C1 segment of cervical spinal cord (tissue), 14 donors: ENCODE measurements at places on chromosomes 5 and 9.

- DNase-seq, result no peak
These were observed 54.1 kb downstream of the PRRC1 start for GRCh38 chr5:127571314-127572131.

- no peak for DNase-seq
These were observed 106.8 kb upstream of the FBN2 start for GRCh38 chr5:128644863-128645262.

DNA sequence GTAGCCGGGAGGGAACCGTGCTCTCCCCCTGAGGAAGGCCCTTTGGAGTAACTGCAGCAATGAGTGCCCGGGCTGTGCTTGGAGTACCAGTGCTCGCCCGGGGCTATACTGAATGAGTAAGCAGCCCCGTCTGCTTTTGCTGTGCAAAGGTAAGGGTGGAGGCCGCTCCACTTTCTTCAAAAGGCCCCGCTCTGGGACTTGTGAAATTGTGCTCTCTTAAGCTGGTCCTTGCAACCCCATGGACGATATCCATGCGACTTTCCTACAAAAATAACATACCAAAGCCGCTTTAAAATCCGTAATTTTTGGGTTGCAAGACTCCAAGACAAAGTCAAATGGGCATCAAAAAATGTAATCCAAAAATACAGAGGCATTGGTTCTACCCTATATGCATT, 578 bp upstream of the TNFAIP8 start:
- no peak for DNase-seq

- DNase-seq, result no peak
These were observed 41.7 kb upstream of the STK32A start for GRCh38 chr5:147193123-147193522.

- no peak for DNase-seq
These were observed 7.4 kb upstream of the FBXO10 start for GRCh38 chr9:37583522-37584121.

- DNase-seq, result no peak
These were observed 42.3 kb upstream of the DAPK1 start for GRCh38 chr9:87455407-87455806.
